Stimulated activated memory B cell treated with anti-CD40 and anti-IgM and Interleukin-4, amounts not matched to agents 10 μg/mL and 1 μg/mL and 100 μg/mL, for 72 hours (primary cell): ENCODE measurements at places on chromosomes 3 and 15.

DNA sequence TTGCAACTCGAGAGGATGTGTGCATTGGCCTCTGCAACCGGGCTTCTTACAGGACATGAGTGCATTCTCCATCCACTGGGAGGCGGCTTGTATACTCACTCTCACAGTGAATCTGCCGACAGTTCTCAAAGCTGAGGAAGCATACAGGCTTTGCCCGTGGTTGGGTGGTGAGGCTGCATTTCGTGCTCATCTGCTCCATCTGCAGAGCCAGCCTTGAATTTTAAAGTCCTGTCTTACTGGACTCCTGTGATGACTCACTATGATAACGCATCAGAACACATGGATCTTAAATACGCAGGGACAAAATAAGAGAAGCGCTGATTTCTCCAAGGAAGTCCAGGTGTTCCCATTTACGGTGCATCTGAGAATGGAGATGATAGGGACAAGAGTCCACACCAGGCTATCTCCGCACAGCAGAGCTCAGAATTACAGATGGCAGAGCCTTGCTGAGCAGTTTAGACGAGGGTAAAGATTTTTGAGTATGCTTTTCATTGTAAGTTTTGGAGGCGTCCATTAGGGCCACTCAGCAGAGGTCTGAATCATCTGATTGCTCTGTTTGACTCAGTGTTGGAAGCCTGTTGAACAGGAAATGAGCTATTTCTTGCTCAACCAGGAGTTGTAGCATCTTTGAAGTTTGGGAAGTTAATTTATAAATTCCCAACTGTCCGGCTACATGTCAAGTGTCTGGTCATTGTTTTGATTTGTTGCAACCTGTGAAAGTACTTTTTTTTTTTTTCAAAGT is 87.1 kb downstream of the GABRG3 start:
- no peak for ATAC-seq

DNA sequence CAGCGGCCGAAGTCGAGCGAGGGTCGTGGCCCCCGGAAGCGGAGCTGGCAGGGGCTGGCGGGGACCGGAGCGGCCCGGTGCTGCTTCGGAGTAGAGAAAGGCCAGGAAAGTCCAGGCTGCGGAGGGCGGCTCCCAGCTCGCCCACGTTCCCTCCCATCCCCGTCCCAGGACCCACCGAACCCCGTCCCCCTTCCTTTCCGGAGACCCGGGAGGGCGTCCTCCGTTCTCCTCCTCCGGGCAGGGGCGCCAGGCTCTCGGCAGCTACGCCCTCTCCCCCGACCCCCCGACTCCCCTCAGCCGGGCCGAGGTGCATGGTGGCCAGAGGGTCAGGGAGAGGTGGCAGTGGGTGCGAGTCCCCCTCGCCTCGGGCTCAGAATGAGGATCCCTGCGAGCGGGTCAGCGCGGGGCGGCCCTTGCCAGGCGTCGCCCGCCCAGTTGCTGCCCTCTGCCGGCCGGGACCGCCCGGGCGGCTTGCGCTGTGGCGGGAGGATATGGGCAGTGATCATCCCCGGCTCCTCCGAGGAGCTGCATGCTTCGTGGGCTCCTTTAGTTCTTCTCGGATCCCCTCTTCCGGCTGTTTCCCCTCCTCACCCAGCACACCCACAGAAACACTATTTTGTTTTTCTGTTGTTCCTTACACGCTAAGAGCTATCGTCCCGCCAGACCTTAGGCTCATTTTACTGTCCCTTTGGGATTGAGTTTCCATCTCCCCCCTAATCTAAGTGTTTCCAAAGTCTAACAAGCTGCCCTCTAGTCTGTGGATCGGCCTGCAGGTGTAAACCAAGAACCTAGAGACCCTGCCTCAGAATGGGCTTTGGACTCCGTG is 744 bp upstream of the ALDH1A2 start:
- peak; percentile 54 for ATAC-seq

DNA sequence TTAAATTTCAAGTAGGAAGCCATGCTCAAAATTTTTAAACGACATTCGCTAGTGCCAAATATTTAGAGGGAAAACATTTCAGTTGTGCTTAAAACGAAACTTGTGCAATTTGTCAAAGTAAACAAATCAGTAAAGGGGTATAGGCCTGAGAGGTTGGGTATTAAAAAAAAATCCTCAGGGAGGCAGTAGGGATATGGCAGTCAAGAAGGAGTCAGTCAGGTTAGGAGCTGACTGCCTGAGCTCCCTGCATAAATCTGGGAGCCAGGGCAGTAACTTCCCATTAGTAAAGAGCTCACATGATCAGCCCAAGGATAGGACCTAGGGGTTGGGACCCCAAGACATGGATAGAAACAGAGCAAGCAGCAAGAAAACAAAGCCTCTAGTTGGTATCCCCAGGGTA is 120.7 kb upstream of the STAC start:
- ATAC-seq, result no peak

DNA sequence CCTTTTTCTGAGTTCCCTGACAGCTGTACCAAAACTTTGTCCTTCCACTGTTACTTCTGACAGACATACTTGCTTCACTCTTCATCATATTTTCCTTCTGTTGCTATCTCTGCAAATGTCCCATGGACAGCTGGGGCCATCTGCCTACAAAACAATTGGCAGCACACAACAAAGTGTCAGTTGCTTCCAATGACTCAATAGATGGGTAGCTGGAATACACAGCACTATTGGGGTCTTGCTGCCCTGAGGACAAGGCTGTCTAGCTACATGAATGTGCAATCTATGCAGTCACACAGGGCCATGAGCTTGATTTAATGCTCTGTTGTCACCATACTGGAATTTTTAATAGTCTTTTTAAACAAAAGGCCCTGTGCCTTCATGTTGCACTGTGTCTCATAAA is 192.8 kb downstream of the DTWD1 start:
- no peak for ATAC-seq

DNA sequence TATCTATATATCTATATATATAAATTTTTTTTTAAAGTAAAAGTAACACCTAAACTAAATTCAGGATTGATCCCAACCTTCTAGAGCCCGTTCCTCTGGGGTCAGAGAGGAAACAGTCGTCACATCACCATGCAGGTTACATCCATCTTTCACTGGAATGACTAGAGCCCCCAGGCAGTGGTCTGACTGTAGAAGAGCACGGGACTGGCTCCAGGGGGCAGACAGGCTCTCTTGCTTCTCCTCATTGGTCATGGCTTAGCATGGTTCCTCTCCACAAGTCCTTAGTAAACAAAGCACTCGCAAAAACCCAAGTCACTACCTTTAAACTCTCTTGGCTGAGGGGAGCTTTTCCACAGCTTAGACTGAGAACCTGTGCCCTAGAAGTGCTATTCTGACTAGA is 110.5 kb downstream of the NR2F2 start:
- ATAC-seq, result no peak

DNA sequence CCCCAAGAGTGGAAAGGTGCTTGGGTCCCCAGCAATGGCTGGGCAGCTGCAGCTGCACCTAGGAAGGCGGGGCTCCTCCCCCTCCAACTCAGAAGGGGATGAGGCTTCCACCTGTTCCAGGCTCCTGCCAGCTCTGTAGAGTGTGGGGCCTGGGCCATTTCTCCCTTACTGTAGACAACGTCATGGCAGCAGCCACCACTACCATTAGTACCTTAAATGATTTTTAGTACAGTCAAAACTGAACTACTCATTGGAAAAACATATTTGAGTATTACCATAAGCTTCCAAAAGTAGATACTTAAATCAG is 1274.2 kb upstream of the GBE1 start:
- ATAC-seq, result peak; percentile 48

GRCh38 chr3:14235003-14235911 is 56.6 kb downstream of the LSM3 start:
- no peak for ATAC-seq

DNA sequence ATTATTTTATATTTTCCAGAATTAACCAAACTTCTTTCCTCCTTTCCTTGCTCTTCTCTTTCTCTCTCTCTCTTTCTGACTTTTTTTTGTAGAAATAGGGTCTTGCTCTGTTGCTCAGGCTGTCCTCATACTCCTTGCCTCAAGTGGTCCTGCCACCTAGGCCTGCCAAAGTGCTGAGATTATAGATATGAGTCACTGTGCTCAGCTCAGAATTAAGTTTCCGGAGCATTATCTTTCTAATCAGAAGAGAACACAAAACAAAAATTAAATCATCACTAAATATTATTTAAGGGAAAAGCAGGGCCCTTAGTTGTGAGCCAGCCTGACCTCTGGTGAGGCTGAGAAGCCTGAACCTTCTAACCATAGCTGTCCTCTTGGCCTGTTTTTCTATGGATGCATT is 168.2 kb downstream of the SOX2 start:
- no peak for ATAC-seq

GRCh38 chr3:21697707-21698106 is 53.3 kb downstream of the ZNF385D start:
- ATAC-seq, result no peak

- ATAC-seq, result no peak
Measured at GRCh38 chr15:91196127-91196526, 96.1 kb downstream of the SV2B start.

DNA sequence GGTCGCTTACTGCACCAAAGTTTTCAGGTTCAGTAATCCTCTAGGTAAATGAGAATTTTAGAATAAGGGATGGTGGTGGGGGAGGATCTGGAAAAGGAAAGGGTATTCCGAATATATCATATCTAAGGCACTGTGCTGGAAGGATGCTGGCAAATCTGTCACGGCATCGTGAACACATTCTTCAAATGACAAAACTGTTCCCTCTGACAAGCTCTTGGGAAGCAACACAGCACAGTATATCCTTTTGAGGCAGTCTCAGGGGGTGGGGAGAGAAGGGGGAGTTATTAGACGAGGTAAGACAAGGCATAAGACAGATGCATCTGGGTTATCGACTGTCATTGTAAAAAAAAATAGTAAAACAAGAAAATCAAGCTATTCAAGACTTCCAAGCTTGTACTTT is 289.6 kb upstream of the LRRN1 start:
- ATAC-seq, result no peak

DNA sequence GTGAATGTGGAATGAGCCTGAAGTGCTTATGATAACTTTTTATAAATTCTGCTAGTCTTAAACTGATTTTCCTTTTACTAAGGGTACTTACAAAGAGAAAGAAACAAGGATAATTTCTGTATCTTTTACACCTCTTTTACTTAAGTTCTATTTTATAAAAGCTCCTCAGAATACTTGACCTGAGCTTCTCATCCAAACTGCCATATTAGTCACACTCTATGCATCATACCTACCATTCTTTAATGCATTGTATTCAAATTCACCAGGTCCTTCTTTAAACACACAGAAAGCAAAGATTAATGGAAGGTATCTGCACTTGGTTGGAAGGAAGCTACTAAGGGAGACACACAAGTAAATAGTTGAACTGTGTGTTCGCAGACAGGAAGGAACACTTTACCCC is 1.6 kb upstream of the TOPAZ1 start:
- no peak for ATAC-seq

- no peak for ATAC-seq
Measured at GRCh38 chr3:137385922-137386321, 378.2 kb upstream of the SOX14 start.

DNA sequence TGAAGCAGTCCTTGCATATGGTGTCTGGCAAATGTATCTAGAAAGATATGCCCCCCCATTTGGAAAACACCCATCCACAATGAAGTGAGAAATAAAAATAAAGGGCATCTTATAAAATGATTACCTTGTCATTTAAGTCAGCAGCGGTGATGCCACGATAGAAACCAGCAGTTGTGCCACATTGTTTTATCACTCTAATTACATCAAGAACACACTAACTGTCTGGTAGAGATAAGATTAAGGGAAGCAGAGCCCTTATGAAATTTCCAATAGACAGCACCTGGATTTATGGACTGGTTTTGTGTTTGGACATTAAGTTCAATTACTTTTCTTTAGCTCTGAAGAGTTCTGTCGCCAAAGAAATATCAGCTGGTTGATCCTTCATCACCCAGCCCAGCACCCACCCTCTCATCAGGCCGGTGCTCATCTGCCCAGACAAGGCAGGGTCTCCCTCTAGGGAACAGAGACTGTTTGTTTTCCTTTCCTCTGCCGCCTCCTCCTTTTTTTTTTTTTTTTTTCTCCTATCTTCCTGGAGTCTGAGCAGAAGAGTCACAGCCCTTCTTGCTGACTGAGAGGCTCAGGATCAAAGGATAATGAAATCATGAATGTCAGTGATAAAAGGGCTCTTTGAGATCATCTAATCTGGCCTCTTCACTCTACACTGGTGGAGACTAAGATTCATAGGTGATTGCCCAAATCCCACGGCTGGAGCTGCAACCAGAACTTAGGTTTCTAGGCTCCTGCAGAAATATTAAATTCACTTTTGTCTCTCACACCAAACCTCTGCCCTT is 464.1 kb downstream of the NTRK3 start:
- no peak for ATAC-seq

DNA sequence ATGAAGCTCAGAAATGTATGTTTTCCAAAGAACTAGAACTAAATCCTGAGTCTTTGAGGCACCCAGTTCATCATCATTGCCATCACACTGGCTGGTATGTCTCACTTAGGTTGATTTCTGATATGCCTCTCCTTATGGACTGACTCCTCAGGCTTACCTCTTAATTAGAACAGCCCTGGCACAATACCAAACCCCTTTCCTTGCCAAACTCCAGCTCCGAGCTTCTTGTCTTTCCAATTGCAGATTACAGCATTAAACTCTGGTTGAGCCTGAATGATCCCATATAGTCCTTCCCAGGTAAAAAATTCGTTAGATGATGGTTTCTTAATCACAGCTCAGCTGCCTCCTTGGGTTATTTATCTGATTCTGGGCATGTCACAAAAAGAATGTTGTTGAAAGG is 66.3 kb downstream of the RTP4 start:
- no peak for ATAC-seq

GRCh38 chr15:74776821-74777768 is 4.8 kb upstream of the CSK start:
- peak; percentile 80 for ATAC-seq

DNA sequence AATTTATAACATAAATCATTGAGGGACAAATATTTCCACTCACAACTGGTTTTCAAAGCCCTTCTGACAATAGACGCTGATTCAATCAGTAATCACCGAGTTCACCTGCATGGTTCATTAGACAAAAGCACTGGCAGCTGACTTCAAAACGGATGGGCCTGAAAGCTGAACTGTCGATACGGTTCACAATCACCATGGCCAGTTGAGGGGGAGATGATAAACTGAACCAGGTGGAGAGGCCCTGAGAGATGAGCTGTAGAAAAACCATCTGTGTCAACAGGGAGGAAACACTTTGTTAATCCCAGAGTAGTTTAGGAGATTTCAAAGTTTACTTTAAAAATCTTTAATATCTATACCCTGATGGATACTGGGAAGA is 75.0 kb downstream of the PEX5L start:
- ATAC-seq, result no peak

GRCh38 chr3:188925376-188925775 is 246.4 kb upstream of the TPRG1 start:
- ATAC-seq, result no peak

GRCh38 chr3:53485675-53486403 is 8.6 kb upstream of the CACNA1D start:
- ATAC-seq, result no peak

DNA sequence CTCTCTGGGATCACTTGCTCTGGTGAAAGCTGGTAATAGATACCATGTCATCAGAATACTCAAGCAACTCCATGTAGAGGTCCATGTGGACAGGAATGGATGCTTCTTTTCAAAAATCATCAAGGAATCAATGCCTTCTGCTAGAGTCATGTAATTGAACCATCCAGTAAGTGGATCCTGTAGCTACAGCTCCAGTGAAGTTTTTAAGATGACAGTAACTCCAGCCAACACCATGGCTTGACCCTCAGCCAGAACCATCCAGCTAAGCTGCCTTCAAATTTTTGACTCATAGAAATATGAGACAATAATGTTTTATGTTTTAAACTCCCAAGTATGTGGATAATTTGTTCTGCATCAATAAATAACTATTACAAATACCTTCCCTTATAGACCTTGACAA is 923.7 kb downstream of the EPHA3 start:
- ATAC-seq, result no peak

GRCh38 chr3:190169243-190169642 is 48.5 kb upstream of the P3H2 start:
- ATAC-seq, result no peak
